ENCODE measurements at places on chromosomes 1 and 21.
A peak's percentile ranks its signal among the peaks of the same experiment; 100 is the strongest.

DNA sequence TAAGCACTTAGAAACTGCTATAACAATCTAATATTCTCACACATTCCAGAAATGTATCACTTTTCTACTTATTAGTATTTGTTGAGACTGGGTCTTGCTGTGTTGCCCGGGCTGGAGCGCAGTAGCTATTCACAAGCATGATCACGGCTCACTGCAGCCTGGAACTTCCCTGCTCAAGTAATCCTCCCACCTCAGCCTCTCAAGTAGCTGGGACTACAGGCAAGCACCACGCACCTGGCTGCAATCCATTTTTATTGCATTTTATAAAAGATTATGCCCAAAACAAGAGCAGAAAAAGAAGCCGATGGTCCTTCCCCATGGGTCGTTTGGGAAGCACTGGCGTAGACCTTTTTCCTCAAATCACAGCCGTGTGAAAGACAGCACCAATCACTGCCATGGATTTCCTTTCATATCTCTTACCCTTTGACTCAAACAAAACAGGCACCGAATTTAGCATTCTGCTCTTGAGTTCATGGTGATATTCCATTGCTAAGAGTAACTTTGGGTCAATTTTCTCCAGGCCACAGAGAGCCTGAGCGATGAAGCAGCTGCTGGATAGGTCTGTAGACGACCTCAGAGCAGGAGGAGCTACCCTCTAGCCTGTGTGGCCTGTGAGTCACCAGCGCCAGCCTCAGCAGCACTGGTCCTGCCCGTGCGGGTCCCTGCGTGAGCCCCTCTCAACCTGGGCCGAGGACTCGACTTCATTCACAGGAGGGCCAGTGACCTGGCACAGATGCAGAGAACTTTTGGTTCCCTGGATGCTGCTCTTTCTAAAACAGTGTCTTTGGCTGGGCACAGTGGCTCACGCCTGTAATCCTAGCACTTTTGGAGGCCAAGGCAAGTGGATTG is 80.8 kb downstream of the PIK3CD start:
- DNase-seq, result peak; percentile 13

DNA sequence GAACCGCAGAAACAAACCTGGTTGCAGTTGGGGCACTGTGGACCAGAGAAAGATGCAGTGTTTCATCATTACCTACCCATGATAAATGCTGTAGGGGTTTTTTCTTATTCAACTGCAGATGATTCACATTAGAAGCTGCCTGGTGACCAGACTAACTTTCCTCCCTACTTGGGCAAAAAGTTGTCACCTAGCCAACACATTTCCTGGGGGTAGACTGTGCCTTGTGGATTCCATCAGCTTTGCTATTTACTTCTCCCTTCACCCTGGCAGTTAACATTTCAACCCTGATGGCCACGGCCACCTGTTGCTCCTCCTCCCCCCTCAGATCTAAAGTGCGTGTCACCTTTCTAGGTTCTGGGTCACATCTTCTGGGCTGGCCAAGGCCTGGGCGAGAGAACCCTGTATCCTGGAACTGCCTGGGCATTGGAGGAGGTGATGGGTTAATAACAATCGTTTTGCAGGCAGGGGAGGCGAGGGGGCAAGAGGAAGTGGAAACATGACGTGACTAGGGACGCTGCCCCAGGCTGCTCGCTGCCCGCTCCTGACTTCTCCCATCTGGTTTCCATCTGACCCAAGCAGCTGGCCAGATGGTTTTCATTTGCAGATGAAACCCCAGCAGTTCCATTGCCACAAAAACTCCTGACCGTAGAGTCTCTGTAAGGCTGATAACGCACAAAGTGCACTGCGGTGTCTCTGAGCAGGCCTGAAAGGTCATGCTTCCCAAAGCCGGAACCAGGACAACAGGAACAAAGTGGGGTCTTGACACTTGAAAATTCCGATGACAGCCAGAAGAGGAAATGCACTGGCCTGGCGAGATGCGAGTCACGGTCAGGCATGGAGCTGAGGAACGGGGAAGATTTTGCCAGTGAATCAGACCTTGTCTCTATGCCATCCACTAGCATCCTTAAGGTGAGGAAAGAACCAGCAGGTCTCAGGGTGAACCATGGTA is 36.6 kb downstream of the CAPZB start:
- peak; percentile 92 for DNase-seq

GRCh38 chr1:204730826-204731459 is 45.4 kb upstream of the LRRN2 start:
- no peak for DNase-seq

- DNase-seq, result no peak
Measured at GRCh38 chr1:9020305-9020704, 5.9 kb downstream of the SLC2A7 start.
